KBM-7 (cell line): ENCODE measurements at places on chromosomes 4 and X.

DNA sequence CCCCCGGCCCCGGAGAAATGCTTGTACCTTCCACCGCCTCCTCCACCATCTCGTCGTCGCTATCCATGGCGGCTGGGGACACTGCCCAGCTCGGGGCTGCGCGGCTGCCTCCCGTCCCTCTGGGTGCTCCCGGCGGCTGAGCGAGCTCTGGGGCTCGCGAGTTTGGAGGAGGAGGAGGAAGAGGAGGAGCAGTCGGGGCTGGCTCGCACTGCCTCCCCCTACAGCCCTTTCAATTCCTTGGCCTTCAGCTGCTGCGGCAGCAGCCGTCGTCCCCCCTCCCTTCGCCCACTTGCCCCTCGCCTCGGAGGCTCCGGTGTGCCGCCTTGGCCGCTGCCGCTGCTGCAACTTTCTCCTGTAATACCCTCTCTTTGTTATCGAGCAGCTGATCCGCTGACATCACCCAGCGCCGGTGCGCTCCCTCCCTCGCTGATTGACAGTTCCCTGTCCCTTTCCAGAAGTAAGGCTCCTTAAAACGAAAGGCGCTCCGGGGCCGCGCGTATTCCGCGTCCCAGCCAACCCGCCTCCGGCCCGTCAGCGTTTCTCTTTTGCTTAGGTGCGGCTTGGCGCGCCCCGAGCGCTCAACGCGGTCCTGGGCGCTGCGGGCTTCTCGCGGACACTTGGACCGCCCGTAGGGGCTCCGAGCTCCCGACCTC, at the start of gene SETD7:
SETD7 (minus strand) TSS at position 149 of the 653 bp plus-strand sequence; CDS start at position 67, 82 bp downstream.
- peak; percentile 88 for DNase-seq

- no peak for DNase-seq
Observed at GRCh38 chr4:107008115-107008514, 28.0 kb downstream of the DKK2 start.

GRCh38 chr4:173958445-173958844, 325.0 kb downstream of the FBXO8 start:
- no peak for DNase-seq

- no peak for DNase-seq
Observed at GRCh38 chrX:40734971-40735324, 394 bp downstream of the MED14 start.

- no peak for DNase-seq
Observed at GRCh38 chr4:101367201-101367600, 19.9 kb upstream of the PPP3CA start.

DNA sequence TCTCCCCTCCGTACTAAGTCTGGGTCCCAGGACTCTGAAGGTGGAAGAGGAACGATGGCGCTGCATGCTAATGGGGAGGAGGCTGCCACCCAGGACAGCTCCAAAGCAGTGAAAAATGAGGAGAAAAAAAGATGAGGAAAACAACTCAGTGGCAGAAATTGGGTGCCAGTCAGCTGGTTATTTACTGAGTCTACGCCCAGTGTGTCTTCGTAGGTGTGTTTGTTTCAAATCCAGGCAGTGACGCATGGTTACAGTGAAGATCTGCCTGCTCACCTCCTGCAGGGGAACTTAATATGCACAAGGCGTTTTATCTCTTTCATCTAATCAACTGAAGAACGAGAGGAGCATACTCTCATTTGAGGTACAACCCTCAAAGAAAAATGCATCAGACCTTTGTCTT, 70.9 kb upstream of the FBXW7 start:
- no peak for DNase-seq

DNA sequence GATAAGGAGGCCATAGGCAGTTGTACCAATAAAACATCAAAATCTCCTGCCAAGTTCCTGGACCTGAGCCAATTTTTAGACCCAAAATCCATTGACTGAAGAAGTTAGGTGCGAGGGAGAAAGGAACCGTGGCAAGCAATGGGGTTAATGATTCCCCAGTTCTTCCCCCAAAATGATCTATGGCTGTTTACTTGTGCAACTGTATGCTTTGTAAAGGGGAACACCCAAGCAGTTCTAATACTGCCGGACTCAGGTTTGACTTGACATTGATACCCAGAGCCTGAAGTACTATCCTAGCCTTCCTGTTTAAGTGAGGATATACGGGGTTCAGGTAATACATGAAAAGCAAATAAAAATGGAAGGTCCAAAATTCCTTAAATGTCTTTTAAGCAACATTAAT, 6.7 kb upstream of the EIF4E start:
- no peak for DNase-seq

- DNase-seq = no peak
Observed at GRCh38 chr4:170723171-170723570, 633.4 kb upstream of the AADAT start.

GRCh38 chrX:77298790-77299189, 148.4 kb upstream of the FGF16 start:
- no peak for DNase-seq

GRCh38 chrX:3154386-3154975, 113.2 kb downstream of the ARSF start:
- DNase-seq = peak; percentile 55

DNA sequence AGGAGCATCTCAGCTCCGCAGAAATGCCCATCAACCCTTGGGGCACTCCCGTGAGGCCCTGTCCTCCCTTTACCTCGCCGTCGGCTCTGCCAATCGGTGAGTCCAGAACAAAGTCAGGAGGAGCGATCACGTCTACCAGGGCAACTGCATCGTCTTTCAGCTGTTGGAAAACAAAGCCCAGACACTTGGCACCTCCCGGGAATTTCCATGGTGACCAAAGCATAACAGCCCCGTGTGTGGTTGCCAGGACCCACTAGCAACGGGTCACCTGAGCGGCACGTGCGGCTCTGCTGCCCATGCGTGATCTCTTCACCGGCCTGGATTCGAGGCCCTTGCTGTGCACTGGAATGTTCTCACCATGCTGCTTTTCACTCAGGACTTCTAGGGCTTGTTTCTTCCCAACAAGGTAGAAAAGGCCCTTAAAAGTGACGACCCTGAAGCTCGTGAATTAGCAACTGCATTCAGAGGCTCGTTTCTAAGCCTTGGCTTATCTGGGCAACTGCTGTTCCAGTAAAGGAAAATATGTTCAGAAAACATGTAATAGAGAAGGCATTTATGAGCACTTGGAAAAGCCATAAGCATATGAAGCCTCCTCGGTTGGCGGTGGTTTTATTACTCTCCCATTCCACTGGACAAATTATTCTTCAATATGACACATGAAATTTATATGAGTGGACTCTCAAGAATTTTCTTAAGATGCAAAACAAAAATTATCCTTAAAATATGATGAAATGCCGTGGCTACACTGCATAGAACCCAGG, 69.5 kb downstream of the ACOX3 start:
- no peak for DNase-seq

DNA sequence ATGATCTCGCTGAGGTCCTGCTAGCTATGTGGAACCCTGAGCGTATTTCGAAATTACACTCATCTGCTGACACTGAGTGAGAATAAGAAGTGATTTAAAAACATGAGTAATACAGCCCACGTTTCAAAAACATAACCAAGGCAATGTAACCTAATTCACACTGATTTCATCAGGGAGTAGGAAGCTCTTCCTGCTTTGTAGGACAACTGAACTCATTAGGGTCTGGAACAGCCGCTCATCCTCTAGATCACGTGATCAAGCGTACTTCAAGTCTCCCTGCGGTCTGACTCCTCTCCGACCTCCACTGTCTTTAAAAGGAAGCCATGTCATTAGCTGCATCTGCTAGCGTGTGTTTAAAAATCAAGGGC, 138.0 kb downstream of the NSUN7 start:
- DNase-seq = no peak
